ENCODE measurements at places on chromosomes 3 and 15.

- no peak for DNase-seq
Observed at GRCh38 chr3:54437271-54437670, 314.9 kb downstream of the CACNA2D3 start.

DNA sequence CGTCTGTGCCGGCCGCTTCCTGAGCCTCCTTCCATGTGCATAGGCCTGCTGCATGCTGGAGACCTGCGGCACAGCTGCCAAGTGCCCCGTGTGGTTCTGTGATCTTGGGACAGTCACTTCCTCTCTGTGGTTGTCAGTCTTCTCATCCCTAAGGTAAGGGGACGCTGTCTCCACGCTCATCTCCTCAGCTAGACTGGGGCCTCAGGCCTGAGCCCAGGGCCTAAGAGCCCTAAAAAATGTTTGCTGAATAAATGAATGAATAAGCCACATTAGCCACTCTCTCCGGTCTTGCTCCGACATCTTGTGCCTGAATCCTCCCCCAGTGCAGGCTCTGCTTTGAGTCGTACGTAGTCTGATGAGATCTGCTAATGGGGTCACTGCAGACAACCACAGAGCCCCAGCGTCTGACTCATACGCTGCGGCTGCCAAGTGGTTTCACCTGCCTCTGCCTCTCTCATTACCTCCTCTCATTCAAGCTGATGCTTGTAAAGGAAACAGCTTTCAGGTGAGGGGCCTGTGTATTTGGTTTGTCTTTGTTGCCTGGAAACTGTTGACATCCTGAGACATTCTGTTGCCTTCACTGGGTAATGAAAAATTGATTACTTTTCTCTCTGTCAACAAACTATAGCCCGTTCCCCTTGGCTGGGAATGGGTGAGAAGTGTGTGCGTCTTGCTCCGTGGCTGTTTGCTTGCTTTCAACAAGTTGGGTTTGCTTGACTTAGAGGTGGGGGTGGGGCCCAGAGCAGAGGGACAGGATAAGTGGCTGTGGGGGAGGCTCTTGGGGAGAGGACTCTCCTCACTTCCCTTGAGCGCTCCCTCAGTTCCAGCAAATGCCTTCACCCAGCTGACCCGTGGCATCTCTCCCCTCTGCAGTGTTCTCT, 15.9 kb downstream of the RPLP1 start:
- peak; percentile 43 for DNase-seq

DNA sequence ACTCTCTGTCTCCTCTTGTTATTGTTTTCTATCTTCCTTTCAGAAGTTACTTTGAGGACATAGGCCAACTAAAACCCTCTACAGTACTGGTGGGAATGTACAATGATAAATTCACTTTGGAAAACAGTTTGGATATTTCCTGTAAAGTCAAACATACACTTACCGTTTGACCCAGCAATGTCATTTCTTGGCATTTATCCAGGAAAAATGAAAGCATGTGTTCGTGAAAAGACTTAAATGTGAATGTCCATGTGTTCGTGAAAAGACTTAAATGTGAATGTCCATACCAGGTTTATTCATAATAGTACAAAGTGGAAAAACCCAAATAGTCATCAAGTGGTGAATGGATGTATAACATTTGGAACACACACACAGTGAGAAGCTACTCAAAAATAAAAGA, 361.5 kb upstream of the DPH6 start:
- DNase-seq: no peak

- no peak for DNase-seq
Observed at GRCh38 chr15:95520511-95520910, 810.0 kb upstream of the NR2F2 start.

GRCh38 chr15:90001683-90002427, 731 bp downstream of the ZNF710 start:
- DNase-seq: peak; percentile 71
